Activated CD4-positive, alpha-beta T cell treated with anti-CD3 and anti-CD28 coated beads for 24 hours (primary cell): ENCODE measurements at places on chromosomes 13 and 19.

GRCh38 chr13:78875792-78876580, 217.0 kb upstream of the OBI1 start:
- no peak for DNase-seq

- no peak for DNase-seq
These were observed 94.4 kb downstream of the COL4A1 start for GRCh38 chr13:110212529-110212928.

- peak; percentile 85 for DNase-seq
These were observed 26.5 kb downstream of the MAN2B1 start for GRCh38 chr19:12639901-12640613.

GRCh38 chr19:52891336-52891735, 6.1 kb downstream of the ZNF320 start:
- no peak for DNase-seq

GRCh38 chr13:27388241-27388640, 36.2 kb upstream of the GTF3A start:
- DNase-seq: no peak

DNA sequence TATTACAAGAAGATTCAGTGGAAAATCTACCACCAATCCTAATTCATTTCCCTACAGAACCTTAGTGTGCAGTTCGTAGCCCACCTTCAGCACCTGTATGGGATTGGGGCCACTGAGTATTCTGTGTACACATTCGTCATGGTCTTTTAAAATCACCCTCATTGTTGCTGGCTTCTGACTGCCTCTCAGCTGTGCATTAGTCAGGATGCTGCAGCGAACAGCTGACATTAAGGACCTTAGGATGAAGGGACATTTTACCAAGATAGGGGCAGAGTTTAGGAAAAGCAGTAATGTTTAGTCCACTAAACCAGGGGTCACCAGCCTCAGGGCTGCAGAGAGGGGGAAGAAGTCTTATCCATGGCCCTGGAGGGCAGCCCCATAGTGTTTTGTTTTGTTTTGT, 176.5 kb downstream of the COL4A1 start:
- DNase-seq: no peak

DNA sequence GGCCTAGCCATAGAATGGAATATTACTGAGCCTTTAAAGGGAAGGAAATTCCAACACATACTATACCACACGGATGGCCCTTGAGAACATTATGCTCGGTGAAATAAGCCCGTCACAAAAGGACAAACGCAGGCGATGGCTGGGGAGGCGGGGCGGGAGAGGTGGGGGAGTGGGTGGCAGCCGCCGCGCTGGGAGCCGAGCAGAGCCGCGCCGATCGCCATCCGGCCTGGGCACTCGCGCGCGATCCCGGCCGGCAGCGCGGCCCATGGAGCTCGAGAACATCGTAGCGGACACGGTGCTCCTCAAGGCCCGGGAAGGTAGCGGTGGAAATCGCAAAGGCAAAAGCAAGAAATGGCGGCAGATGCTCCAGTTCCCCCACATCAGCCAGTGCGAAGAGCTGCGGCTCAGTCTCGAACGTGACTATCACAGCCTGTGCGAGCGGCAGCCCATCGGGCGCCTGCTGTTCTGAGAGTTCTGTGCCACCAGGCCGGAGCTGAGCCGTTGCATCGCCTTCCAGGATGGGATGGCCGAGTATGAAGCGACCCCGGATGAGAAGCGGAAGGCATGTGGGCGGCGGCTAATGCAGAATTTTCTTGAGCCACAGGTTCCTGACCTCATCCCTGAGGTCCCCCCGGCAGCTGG, 140.1 kb downstream of the ZDHHC20 start:
- no peak for DNase-seq

- no peak for DNase-seq
These were observed 300.8 kb downstream of the EFNB2 start for GRCh38 chr13:106234636-106235035.

DNA sequence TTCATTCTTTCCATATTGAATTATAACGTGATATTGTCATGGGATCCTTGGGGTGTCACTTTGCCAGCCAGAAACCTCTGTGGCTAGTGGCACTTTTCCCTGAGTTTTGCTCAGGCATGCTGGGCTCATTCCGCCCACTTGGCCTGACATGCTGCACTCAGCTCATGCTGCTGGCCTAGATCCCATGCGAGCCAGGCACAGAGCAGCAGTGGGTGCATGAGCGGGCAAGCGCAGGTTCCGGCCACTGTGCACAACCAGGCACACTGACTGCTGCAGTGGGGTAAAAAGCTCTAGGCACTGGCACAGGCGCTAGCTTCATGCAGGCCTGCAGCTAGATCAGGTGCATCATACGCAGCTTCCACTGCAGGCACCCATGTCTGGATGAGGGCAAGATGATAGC, 221.2 kb downstream of the MAB21L1 start:
- DNase-seq: no peak

GRCh38 chr19:2097203-2097885, 629 bp downstream of the IZUMO4 start:
- no peak for DNase-seq

DNA sequence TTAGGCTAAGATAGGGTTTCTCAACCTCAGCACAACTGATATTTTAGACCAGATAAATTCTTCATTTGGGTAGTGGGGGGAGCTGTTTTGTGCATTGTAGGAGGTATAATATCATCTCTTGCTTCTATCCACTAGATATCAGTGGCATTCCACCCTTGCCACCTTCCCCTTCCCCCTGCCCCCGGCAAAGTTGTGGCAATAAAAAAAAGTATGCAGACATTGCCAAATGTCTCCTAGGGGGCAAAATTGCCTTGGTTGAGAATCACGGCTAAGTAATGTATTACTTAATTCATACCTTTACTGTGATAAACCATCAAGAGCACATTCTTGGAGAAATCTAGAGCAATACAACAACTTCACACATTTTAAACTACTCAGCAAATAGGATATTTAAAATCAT, 51.4 kb downstream of the UBL3 start:
- DNase-seq: no peak

- no peak for DNase-seq
These were observed 10.6 kb upstream of the CEACAM4 start for GRCh38 chr19:41637484-41637883.

DNA sequence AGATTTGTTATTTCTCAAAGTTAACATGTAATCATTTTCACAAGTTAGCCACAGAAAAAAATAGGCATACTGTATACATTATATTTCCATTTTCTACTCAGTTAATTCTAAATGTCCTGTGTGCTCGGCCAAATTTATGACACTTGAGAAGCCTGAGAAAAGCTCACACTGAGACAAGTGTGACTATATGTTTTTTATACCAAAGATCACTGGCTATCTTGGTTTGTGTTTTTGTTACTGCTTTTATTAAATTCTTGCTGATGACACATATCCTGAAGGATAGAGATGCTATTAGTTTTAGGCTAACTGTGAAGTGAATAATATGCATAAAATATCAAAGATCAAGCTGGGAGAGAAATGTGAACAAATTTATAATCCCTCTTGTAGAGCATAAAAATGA, 49.3 kb upstream of the IL17D start:
- no peak for DNase-seq

- no peak for DNase-seq
These were observed 38.7 kb downstream of the ELF1 start for GRCh38 chr13:40980461-40980860.
